ENCODE measurements at places on chromosomes 2 and 18.
A peak's percentile ranks its signal among the peaks of the same experiment; 100 is the strongest.

DNA sequence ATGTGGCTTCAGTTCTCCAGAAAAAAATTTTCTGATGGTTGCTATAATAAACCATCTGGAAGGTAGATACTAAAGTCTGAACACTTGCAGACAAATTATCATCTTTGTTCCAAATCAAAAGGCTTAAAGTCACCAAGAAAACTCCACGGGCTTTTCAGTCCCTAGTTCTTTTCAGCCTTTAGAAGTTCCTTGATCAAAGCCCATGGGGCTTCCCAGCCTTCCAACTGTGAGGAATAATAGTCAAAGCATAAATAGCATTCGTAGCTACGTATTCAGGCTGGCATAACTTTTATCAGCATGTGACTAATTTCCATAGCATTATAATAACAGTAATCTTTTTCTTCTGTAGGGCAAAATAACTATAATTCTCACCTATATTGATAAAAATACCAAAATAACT is 13.9 kb downstream of the SCG2 start:
- DNase-seq, result no peak

GRCh38 chr2:44001716-44002115 is 5.9 kb upstream of the LRPPRC start:
- DNase-seq, result no peak

DNA sequence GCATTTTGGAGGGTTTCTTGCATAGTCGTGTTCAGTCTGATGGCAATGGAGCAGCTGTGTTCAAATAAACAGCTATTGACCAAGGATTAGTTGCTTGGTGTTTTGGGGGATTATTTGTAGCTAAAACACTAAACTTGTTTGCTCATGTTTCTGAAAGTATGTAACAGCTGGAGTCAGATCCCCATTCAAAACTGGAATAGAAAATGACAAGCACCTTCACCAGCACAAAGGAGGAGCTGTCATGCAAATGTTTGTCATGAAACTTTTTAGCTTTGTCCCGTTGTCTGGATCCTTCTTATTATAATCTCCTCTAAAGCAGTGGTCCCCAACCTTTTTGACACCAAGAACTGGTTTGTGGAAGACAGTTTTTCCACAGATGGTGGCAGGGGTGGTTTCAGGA is 96.9 kb upstream of the ZNF236 start:
- DNase-seq, result no peak

GRCh38 chr2:182649316-182649715 is 66.7 kb upstream of the DNAJC10 start:
- no peak for DNase-seq

DNA sequence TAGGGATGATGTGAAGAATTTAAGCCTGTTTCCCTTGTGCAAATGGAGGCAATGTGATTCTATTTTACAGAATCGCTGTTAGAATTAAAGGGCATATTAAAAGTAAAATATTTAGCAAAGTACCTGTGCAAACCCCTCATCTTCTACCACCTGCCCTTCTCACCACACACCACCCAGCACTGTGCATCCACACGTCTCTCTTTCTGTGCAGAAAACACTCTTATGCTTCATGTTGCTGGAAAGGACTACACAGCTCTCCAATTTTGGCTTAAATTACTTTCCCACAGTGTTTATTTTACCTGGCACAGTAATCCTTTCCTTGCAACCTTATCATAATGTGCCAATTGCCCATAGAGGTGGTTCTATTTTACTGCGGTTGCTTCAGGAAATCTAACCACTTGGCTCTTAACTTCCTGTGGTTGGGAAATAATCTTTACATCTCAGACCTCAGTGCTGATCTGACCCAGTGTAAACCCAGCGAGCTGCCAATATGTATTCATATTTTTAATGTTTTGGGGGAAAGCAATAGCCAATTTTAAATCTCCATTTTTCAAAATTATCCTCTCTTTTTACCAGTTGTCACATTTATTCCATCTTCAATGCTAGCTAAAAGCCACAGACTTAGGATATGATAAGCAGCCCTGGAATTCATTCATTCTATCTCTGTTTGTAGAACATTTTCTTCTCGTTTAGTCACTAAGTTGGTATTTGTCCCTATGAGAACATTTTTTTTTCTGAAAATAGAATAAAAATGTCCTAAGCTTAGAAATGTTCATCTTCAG is 250.9 kb downstream of the DSEL start:
- no peak for DNase-seq

DNA sequence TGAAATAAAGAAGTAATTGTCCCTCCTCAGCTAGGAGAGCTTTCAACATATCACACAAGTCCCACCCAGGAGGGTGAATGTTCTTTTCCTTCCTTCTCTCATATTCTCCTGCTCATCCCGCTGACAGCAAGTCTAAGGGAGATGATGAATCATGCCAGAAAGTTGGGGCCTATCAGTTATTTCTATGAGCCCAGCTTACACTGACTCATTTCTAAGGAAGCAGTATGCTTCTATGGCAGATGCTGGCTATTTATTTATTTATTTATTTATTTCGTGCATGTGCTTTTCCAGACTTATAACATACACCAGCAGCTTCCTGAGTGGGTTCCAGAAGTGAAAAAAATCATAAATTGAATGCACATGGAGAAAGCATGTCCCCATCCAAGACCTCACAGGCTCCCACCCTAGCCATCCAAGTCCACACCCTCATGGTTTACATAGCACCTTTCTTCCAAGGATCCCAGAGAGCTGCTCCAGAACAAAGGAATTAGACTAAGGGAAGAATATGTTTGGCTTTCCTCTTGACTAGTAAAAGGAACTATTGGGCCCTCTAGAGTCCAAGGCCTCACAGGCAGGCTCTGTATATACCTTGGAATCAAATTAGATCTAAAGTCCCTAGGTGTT is 1074.2 kb upstream of the ZEB2 start:
- no peak for DNase-seq

DNA sequence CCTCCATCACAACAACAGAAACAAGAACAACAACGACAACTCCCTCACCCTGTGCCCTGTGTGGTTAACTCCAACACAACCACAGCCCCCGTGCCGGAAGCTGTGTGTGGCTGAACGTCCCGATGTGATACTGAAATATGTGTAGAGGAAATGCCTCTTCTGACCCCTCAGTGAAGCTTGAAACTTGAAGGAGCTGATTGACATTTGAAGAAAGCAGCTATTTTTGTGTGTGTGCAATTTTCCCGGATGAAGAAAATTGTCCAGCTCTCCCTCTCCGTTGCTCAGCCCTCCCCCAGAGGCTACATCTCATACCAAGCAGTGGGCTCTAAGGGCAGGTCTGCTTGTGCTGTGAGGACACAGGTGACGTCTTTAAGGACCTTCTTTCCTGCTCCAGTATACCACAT is 173.8 kb downstream of the ICOS start:
- DNase-seq, result no peak

DNA sequence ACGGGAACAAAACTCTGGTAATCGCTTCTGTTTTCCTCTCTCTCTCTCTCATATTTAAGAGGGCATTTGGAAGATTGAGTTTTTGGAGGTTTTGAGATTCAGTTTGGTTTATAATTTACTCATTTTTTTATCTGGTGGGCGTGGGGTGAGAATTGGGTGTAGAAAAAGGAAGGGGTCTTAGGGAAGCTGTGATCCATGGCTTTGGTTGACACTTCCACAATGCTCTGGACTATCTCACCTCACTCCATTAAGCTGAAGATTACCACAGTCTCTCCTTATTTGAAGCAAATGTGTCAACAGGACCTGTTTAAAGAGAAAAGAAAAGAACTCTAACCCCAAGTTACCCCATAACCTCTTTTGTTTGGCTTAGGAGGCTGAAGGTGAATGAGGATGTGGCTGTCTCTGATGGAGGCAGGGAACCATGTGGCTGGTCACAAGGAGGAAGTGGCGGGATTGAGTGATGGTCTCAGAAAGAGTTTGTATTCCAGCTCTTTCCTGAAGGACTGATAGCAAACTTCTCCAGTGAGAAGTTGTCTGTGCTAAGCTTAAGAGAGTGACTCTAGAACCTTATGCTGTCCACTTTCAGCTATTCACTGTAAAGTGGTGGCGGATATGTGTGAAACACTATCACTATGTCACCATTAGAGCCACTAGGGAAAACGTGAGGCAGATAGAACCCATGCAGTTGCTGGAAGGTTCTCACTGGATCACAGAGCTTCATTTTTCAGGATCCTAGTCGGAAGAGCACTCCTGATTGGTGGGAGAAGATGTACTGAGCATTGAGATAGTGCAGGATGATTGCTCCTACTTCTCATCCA is 934 bp downstream of the ZNF804A start:
- DNase-seq, result no peak

DNA sequence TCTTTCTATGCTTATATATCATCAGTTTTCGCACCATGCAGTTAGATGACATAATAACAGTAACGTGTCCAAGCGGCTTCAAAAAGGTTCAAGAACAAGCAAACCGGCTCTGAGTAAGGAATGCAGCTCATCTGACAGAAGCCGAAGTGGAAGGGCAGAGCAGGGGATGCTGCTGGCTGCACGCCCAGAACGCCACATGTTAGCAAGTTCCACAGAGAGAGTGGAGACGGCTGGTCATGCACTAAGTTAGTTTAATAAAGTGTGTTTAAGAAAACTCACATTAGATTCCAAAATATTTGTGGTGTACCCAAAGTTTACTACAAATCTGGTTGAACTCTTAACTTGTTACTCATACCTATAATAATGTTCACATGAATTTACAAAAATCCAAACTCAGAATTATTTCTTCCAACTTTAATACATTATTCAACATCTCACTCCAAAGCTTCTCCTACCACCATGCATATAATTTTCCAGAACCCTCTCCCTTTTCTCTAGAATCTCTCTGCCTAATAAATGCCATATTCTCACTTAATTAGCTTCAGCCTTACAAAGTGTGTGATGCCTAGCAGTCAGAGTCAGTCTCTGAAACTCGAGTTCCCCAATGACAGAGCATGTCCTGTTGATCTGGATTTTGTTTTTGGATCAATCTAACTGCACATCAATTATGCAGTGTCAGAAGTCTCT is 170.0 kb downstream of the DNAH7 start:
- DNase-seq, result peak; percentile 16

DNA sequence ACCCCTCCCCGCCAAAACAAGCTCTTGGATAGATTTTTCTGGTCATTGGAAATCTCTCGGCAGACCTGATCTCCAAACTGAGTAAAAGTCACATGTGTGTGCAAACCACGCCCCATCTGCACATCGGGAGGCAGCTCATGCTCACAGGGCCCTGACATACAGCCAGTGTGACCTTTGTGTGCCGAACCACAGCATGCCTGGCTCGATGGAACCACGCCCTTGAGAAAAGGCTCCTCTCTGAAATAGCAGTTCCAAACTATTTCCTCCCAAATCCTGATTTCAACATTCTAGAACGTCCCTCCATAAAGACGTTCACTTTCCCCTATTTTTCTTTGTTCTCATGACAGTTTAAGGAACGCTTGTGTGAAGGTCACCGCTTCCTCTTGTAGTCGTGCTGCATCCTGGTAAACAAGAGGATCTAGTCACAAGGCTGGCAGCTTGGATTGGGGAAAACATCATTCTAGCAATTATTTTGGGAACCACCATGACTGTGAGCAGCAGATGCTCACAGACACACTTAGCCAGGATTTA is 59.3 kb upstream of the MAP4K4 start:
- DNase-seq, result no peak

DNA sequence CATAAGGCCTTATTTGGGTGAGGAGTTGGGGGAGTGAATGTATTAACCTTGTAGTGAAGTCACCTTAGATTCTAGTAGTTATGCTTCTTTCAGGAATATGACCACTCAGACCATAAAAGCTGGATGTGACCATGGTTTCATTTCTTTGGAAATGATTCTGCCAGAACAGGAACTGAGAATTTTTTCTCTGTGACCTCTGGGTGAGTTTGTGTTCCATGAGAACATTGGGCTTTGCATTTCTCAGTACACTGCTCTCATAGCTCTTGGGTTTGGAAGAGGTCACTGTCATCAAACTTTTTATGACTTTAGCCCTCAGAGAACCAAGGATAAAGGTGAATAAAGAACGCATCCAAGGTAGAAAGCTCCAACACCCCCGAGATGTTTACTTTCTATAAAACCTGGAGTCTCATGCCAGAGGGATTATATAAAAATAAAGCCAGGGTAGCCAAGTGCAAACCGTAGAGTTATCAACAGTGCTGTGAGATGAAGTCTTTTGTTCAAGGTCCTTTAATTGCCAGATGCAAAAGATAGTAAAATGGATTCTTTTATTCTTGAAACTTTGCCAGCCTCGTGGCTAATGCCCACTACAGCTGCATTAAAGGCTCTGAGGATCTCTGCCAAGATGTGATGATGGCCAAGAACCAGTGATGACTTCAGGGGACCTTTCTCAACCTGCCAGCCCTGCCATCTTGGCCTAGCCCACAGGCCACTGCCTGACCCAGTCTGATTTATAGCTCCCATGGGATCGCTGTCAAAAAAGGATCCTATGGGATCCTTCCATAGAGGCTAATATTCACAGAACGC is 27.8 kb upstream of the MAT2A start:
- DNase-seq, result no peak

- no peak for DNase-seq
Measured at GRCh38 chr2:182941121-182941722, 74.8 kb upstream of the FRZB start.

- no peak for DNase-seq
Measured at GRCh38 chr2:151907286-151908203, 79.3 kb upstream of the ARL5A start.

DNA sequence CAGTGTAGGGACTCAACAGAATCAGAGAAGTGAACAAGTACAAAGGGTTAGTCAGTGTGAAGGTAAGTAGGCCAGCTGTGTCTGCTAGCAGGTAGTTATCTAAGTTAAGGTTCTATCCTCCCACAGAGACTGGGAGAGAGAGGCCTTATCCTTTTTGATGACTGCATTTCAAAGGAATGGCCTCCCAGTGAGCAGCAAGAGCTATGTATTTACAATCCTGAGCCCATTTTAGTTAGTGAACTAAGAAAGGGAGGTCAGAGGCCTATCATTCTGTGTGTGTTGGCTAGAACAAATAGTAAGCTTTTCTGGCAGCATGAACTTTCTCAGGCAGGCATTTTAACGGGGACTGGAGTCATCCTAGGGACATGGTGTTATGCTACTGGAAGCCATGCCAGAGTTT is 182.9 kb downstream of the VWC2L start:
- no peak for DNase-seq

GRCh38 chr2:240259201-240259923 is 118.9 kb upstream of the OTOS start:
- peak; percentile 57 for DNase-seq

DNA sequence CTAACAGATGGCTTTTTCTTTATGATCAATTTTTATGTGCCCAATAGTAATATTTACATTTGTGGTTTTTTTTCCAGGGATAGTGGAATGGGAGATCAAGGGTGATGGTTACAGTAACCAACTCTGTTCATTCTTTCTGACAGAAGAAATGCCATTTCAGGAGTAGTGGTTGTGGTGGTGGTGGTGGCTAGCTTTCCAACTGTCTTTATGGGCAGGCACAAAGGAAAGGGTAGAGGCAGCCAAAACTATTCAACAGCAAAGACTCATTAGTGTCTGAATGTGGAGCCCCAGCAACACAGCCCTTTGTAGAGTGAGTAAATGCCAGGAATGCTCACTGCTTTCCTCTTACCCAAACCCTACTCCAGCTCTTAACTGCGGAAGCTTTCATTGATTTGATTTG is 227.7 kb downstream of the RND3 start:
- DNase-seq, result no peak

Data from uterus (tissue), 4 donors.